Kidney capillary endothelial cell (primary cell): ENCODE measurements at places on chromosomes 6 and 20.

GRCh38 chr6:34047913-34048867 lies 97.7 kb downstream of the GRM4 start:
- no peak for DNase-seq

DNA sequence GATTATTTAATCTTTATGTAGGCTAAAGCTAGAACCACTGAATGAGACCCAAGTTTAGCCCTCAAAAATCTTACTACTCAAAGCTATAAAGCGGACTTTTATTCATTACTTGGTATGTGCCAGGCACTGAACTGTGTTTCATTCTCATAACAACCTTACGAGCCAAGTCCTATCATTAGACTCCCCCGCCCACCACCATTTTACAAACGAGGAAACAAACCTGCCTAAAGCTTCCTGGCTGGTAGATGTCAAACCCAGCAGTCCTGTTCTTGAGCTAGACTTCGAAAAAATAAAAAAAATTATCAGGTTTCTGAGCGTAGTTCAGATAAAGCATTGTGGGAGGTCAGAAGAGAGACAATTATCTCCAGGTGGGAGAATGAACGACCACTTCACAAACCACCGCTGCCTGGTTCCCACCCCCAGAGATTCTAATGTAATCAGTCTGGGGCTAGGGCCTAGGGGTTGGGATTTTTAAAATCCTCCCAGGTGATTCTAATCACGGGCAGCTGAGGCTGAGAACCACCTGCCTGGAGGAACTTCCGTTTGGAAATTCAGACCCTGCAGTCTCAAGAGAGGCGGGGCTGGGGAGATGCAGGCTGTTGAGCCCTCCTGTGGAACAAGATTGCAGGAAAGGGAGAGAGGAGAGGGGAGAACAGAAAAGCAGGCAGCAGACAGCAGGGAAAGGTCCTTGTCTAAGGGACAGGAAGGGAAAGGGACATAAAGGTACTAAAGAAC lies 8.6 kb downstream of the ADTRP start:
- DNase-seq = no peak

DNA sequence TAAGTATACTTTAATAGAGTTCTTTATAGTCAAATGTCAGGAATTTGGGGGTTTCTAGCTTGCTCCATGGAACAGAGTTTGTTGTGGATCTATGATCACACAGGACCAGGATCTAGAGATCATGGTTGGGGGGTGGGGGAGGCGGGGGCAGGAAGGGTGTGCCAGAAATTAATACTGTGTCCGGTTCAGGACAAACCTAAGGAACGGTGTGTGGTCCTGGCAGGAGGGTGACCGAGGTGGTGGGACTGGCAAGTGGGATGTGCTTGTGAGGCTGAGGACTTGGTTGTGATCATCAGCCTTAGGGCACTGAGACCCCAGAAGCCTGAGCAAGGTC lies 27.9 kb downstream of the GSTA3 start:
- no peak for DNase-seq

DNA sequence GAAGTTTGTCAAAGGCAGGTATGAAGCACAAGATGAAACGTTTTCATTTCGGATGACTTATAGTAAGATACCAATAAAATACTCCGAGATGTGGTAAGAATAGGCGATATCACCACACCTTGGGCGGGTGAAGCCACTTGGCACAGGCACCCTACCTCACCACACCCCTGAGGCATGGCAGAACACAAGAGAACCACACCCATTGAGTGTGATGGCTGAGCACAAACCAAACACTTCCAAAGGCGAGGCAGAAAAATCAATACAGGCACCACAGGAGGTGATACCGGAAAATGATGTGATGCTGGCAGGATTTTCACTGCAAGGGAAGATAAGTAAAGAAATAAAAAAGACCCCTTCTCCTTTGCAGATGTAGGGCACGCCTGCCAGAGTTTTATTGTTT lies 332.9 kb upstream of the PRDM1 start:
- DNase-seq = no peak

GRCh38 chr20:20096421-20096820 lies 44.1 kb downstream of the CFAP61 start:
- DNase-seq = no peak

- DNase-seq = no peak
Measured at GRCh38 chr6:72464246-72464645, 157.6 kb upstream of the KCNQ5 start.

DNA sequence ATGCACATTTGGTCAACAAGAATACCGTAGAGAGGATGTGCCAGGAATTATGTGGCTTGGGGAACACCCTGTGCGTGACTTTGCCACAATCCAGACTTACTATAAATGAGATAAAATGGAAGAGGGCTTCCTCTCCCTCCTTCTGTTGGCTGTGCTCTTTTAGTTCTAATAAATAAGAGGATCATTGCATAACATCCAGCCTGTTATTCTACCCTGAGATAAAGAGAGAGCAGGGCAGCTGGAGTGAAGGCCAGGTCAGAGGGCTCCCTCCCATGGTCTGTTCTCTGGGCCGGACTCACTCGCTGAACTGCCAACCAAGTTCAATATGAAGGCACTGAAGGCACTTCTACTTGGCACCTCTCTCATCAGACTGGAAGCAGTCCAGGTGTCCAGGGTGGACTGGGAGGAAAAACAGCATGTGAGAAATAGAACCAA lies 91.7 kb downstream of the MTFR2 start:
- DNase-seq = no peak

GRCh38 chr20:34262488-34263288 lies 21.5 kb downstream of the ASIP start:
- no peak for DNase-seq

- no peak for DNase-seq
Measured at GRCh38 chr6:52515219-52515960, 61.5 kb downstream of the TRAM2 start.
